Activated T-helper 1 cell treated with Interleukin-2 at 50 U/mL for 16 hours (primary cell): ENCODE measurements at places on chromosomes 16 and 17.

- DNase-seq = no peak
Measured at GRCh38 chr16:4200000-4200780, 41.7 kb downstream of the SRL start.

DNA sequence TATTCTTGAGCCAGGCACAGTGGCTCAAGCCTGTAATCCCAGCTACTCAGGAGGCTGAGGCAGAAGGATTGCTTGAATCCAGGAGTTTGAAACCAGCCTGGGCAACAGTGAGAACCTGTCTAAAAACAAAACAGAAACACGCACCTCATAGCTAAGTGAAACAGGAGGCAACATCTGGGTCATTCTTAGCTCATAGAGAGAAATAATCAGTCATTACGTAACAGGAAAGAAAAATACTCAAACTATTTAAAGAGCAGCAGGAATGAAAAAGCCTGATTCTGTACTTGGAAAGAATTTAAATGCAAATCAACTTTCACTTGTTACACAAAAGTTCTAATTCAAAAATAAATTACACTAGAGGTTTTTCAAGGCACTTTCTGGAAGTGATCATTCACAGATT lies 17.2 kb downstream of the CHCT1 start:
- DNase-seq = no peak

- DNase-seq = peak; percentile 51
Measured at GRCh38 chr17:57603978-57604377, 141.1 kb downstream of the CCDC182 start.

- DNase-seq = no peak
Measured at GRCh38 chr16:13478991-13479390, 441.0 kb upstream of the ERCC4 start.

DNA sequence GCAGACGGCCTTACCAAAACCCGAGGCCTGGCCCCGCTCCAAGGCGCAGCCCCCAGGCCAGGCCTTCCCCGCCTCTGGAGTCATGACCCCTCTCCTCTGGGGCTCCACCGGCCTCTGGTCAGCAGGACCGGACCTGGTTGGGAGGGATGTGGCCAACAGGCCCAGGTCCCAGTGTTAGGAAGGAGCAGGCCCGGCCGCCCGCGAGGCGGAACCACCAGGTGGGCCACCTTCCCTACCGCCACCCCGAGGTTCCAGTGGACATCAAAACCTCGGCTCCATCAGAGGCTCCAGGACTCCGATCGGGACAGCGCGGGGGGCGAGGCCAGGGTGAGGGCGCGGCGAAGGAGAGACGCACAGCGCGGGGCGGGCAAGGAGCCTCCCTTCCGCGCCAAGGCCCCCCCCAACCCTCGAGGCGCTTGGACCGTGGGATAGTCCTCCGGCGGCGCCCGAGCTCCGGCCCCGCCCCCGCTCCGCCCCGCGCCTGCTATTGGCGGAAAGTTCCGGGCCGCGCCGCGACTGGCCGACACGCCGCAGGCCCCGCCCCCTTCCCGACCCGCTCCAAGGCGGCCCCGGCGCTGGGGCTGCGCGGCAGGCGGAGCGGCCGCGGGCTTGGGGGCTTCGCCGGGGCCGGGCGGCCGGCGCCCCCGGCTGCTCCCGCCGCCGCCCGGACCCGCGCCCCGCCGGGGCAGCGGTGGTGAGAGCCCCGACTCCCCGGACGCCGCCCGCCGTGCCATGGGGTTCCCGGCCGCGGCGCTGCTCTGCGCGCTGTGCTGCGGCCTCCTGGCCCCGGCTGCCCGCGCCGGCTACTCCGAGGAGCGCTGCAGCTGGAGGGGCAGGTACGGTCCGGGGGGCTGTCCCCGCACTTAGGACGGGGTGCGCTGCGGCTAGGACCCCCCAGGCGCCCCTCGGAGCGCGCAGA lies at the start of gene METRN:
Gene METRN, plus strand, starts transcription at position 561 of the 919 bp plus-strand sequence. Its CDS starts 172 bp downstream, at position 733.
- DNase-seq = peak; percentile 83

DNA sequence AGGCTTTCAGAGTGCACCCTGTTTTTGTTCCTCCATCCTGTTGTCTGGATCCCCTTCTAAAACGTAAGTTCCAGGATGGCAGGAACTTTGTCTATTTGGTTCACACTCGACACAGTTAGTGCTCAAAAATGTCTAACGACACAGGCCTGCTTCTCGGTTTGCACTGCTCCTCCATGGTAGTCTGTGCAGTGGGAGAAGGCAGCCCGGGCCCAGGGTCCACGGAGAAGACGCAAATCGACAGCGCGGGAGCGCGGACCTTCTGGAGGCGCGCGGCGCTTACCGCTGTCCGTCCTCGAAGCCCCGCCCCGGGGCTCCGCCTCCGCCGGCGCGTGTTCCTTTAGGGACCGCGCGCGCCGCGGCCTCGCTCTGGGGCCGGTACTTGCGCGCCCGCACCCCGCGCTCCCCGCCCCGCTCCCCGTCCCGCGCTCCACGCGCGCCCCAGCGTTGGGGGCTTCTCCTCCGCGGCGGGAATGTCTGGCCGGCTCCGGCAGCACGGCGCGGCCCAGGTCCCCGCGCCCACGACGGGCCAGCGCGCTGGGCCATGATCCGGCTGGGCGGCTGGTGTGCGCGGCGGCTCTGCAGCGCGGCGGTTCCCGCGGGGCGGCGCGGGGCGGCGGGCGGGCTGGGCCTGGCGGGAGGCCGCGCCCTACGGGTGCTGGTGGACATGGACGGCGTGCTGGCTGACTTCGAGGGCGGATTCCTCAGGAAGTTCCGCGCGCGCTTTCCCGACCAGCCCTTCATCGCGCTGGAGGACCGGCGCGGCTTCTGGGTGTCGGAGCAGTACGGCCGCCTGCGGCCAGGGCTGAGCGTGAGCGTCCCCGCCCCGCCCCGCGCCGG lies at the start of gene NT5M:
Gene NT5M, plus strand, starts transcription at position 364 of the 837 bp plus-strand sequence. Its CDS starts 178 bp downstream, at position 542.
- DNase-seq = peak; percentile 47

DNA sequence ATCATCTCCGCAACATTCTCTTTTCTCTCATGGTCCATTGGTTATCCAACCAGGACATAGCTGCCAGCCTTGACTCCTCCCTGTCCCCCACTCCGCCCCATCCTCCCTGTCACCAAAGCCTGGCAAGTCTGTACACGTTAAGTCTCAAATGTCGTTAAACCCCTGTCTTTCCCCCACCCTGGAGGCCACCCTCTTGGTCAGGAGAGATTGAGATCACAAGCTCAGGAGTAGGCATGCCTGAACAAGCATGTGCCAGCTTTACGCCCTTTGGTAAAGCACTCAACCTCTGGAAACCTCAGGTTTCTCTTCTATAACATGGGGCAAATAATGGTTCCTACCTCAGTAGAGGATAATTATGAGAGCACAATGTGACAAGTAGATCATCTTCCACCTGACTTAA lies 38.1 kb upstream of the CCL1 start:
- DNase-seq = no peak

DNA sequence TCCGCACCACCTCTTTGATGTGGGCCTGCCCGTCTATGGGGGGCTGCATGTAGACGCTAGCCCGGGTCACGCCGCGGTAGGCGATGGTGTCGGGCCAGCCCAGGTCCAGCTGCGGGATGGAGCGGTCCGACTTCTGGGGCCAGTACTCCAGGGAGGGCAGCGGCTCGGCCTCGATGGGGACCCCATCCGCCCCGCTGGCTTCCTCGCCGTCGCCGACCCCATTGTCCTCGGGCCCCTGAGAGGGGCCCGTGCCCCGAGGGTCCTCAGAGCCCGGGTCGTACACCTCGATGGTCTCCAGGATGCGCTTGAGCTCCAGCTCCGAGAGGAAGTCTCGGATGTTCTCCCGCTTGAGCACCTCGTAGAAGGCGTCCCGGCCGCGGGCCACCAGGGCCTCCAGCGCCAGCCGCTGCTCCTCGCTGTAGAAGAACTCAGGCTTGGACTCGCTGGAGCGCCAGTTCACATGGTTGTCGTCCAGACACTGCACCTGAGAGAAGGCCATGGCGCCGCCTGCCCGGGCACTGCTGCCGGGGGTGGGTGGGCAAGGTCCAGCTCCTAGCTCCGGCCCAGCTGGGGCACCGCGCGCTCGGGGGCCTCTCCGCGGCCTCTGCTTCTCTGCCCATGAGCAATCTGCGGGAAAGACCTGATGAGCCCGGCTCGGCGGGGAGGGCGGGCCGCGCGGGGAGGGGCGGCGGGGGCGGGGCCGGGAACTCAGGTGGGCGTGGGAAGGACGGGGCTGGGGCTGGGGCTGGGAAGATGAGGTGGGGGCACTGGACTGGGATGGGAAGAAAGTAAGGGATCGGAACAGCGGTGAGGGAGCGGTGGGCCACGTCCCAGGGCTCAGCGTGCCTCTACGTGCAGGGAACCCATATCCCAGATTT lies 782 bp downstream of the FAM83G start:
- peak; percentile 15 for DNase-seq

DNA sequence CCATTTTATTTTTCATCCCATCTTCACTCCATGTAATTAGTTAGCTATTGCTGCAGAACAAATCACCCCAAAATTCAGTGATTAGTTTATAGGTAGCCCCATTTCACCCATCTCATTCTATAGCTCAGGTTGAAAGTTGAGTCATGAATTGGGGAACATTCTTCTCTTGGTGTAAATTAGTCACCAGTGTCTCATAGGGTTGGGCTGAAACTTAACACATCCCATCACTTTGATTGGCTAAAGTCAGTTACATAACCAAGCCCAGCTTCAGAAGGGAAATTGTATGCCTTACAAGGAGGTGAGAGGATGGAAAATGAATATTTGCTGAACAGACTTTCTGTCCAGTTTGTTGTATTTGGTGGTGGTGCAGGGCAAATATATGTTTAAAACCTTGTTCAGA lies 477.5 kb downstream of the WWOX start:
- no peak for DNase-seq

DNA sequence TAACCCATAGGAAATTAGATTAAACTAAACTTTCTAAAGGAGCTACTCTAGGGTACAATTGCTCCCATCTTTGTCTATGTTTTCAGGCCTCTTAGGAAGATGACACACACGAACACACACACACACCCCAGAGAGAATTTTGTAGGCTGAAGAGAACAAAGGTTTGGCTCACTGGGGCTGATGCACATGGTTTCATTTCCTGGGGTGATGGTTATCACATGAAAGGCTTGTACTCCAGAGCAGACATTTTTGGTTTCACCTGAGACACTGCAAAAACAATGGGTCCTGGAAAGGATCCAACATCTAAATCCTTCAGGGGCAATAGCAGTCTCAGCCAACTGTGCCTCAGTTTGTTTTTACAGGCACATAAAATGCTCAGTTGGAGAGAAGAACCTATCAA lies 62.8 kb downstream of the GRB7 start:
- DNase-seq = peak; percentile 37

GRCh38 chr16:86509759-86510464 lies 415 bp upstream of the FOXF1 start:
- no peak for DNase-seq
